SJCRH30 (cell line): ENCODE measurements at places on chromosomes 4 and X.

- H3K27ac ChIP-seq: no peak overlapping the region
- H3K36me3 ChIP-seq: no peaks in the 10 kb centered on the region
- no peaks in the 10 kb centered on the region for H3K27me3 ChIP-seq
- H3K4me3 ChIP-seq: peak overlapping the region; percentile 89
Observed at GRCh38 chr4:2009651-2010233, 968 bp upstream of the NELFA start.

DNA sequence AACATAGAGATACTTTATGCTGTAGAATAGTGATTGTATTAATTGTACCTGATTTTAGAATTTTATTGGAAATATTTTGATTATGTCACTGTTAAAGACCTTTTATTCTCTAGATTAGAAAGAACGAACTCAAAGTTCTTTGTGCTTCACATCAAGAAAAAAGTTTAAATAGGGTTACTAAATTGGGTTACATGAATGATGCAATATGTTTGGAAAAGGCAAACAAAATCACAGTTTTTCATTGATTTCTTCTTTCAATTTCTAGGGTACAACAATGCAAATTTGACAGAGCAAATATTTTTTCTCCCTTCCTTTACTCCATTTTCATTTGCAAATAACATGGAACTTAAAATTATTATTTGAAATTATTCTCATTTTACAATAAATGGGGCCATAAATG is 24.0 kb upstream of the ANKRD50 start:
- H3K27me3 ChIP-seq: no peaks in the 10 kb centered on the region
- no peak overlapping the region for H3K27ac ChIP-seq
- no peaks in the 10 kb centered on the region for H3K4me1 ChIP-seq
- H3K4me3 ChIP-seq: no peak overlapping the region
- DNase-seq: no peak

DNA sequence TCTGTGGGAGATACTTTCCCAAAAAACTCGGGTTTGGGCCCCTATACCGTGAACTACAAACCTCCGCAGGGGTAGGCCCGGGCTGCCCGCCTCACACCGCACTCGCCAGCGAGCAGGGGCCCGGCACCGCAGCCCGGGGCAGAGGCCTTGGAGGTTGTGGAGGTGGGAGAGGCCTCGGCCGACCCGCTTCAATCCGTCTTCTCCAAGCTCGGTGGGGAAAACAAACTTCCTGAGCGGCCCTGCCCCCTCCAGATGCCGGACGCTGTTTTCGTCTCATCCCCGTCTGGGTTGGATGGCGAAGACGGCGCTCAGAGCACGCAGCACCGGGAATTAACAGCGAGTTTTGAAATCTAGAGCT is 442 bp upstream of the MCUB start:
- peaks cover 12% of the 10 kb centered on the region for H3K4me1 ChIP-seq
- peaks cover under 1% of the 10 kb centered on the region; the same call in 1 of the 2 replicates for H3K36me3 ChIP-seq
- DNase-seq: peak; percentile 54
- H3K27ac ChIP-seq: peak overlapping the region; percentile 89
- H3K27me3 ChIP-seq: no peaks in the 10 kb centered on the region

DNA sequence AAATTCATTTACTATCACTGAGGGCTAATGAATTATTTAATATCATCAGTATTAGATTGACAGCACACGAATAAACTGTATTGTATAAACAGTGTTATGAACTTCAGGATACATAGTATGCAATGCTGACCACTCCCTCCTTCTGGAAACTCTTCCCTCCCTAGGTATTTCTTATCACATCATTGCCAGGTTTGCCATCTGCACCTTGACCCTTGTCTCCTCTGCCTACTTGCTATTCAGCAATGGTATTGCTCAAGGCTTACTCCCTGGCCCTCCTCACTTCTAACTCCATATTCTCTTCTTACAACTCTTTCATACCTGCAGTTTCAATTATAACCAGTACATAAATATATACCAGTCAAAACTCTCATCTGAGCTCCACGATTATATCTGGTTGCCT is 38.9 kb downstream of the ATP8A1 start:
- H3K27me3 ChIP-seq: no peaks in the 10 kb centered on the region
- H3K27ac ChIP-seq: no peak overlapping the region
- no peaks in the 10 kb centered on the region for H3K36me3 ChIP-seq

DNA sequence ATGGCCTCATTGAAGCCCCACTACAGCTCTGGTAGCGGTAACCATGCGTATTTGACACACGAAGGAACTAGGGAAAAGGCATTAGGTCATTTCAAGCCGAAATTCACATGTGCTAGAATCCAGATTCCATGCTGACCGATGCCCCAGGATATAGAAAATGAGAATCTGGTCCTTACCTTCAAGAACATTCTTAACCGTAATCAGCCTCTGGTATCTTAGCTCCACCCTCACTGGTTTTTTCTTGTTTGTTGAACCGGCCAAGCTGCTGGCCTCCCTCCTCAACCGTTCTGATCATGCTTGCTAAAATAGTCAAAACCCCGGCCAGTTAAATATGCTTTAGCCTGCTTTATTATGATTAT is 876 bp downstream of the HPRT1 start:
- H3K27ac ChIP-seq: peak overlapping the region; percentile 56
- no peaks in the 10 kb centered on the region for H3K36me3 ChIP-seq
- no peaks in the 10 kb centered on the region for H3K4me1 ChIP-seq

DNA sequence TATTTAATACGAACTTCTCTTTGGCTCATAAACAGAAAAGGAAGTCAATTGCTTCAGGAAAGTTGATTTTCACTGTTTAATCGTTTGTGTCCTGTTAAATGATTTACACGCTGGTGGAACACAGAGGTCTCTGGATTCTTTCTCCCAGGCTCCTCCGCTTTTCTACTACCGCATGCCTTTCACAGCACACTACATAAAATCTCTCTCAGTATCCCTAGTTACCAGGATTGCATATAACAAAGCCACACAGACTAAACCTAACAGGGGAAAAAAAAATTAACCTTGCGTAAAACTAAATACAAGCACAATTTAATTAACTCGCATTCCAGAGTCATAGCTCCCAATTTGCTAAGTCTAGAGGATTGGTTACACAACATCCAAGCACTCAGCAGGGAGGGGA is 133.9 kb downstream of the CORIN start:
- H3K4me1 ChIP-seq: no peaks in the 10 kb centered on the region
- H3K27ac ChIP-seq: no peak overlapping the region
- DNase-seq: no peak
- no peaks in the 10 kb centered on the region for H3K36me3 ChIP-seq
- peaks cover 10% of the 10 kb centered on the region for H3K27me3 ChIP-seq
